ENCODE measurements at places on chromosomes 5 and 9. TPM values are rescaled to one million over a fixed set of nuclear protein-coding genes. Genes with fewer than 3 reads are reported as not detected.

DNA sequence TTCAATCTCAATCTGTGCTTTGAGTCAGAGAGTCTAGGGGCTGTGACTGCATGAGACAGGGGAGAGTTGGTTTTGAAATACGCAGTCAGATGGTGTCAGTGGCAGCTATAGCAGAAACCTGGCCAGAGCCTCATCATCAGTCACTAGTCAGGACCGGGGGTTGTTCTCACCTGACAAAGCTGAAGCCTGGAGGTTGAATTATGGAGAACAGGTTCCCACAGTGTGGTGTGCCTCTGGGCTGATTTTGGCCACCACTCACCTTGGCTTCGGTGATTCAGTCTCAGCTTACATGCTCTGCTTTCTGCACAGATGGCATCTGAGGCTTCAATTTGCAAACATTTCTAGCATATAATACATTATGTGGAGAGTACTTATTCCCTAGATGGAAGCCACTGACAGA, 387.3 kb downstream of the YTHDC2 start:
- no peak for DNase-seq

DNA sequence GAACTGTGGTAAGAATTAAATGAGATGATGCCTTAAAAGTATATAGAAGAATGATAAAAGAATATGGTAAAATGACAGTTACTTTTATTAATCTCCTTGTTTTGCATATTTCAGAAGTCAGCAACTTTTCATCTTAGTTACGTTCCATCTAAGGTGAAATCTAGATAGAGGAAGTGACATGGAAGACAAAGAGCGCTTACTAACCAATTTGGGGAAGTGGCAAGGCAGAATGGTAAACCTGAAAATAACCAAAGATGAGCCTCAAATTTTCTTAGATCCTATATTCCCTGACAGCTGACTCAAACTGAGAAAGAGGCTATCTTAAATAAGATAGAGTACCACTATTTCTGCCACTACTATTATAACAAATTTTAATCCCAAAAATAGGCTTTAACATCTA, 52.5 kb downstream of the FGF10 start:
- DNase-seq, result no peak

The PCDHB2 gene
- total RNA-seq, result 0.13 TPM

DNA sequence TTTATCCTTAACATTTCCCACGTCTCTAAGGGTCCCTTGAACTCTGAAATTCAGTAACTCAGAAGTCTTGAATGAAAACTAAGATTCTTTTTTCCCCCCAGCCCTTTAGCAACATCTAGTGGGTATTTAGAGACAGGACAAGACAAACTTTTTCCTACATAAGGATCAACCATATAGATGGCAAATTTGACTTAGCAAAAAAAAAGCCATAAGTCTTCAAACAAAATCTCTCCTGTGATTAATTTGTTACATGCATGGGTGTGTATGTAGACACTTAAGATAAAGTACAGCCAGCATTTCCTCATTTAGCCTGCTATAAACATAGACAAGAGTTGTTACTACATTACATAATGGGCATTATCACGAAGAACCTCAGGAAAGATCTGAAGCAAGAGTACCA, 29.1 kb upstream of the ANKRD31 start:
- DNase-seq, result no peak

The ZNF169 gene
- 3.4 TPM for total RNA-seq

DNA sequence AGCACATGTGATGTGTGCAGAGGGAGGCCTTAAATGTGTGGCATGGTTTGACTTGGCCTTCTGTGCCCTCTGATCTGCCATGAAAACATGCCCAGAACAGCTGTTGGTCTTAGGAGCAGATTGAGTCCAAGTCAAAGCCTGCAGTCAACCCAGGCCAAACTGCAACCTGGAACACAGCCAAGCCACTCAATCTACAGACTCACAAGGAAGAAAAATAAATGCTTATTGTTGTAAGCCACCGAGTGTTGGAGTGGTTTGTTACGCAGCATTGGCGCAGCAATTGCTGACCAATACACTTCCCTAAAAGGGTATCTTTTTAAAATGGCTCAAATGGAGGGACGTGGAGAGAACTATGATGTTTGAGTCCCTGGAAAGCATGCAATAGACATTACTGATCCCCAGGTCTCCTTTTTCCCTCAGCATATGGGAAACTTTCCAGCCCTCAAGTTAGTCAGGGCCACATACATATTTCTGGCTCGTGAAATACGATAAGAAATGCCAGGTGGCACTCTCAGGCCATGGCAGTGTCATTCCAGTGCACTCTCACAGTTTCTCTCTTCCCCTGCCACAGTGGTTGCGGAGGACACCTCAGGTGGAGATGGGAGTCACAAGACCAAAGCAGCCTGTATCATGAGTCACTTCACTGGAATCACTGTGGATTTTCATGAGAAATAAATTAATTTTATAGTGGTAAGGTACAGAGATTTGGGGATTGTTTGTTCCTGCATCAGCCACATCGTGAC, 168.0 kb upstream of the ZNF618 start:
- DNase-seq, result no peak

The MELK gene
- 0.73 TPM for total RNA-seq

The DRD1 gene
- total RNA-seq, result not detected

DNA sequence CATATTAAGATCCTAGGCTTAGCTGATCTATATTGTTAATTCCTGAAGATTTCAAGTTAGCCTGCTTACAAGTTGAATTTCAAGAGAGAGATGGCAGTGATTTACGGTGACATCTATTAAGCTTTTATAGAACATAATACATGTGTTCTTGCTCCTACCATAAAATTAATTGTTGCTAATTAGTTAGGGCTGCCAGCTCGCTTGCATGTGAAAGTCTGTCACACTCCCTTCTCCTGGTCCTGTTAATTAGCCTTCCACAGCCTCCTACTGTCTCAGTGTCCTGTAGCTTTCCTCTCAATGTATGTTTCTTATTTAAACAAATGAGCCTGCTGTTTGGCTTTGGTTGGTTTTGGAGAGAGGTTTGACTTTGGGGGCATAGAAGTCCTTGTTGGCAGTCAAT, 247.2 kb downstream of the NTRK2 start:
- no peak for DNase-seq

DNA sequence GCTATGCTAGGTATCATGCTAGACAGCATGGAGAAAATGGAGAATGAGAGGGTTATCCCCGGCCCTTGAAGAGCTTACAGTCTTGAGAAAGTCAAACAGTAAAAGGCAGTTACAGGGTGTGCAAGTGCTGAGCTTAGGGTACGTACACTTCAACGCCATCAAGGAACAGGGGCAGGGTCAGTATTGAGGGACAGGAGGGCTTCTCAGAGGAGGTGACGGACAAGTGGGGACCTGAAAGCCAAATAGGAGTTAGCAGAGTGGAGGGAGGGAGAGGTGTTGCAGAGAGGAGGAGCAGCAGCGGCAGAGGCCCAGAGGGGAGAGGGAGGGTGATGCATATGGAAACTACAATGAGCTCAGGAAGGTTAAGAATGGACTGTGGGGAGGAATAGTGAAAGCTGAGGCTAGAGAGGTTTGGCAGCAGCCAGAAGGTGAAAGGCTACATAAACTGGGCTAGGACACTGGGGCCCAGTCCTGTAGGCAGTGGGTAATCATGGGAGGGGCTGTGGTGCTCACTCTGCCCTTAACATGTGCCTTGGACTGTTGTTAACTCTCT, 88.0 kb downstream of the NRG2 start:
- DNase-seq, result no peak

The COMMD10 gene
- 32.5 TPM for total RNA-seq

- no peak for DNase-seq
Observed at GRCh38 chr9:101849102-101849707, 110.8 kb upstream of the GRIN3A start.

The LVRN gene
- total RNA-seq, result not detected

- no peak for DNase-seq
Observed at GRCh38 chr5:159274676-159275075, 11.6 kb downstream of the UBLCP1 start.

- DNase-seq, result no peak
Observed at GRCh38 chr9:22045423-22045822, 36.3 kb upstream of the CDKN2B start.

DNA sequence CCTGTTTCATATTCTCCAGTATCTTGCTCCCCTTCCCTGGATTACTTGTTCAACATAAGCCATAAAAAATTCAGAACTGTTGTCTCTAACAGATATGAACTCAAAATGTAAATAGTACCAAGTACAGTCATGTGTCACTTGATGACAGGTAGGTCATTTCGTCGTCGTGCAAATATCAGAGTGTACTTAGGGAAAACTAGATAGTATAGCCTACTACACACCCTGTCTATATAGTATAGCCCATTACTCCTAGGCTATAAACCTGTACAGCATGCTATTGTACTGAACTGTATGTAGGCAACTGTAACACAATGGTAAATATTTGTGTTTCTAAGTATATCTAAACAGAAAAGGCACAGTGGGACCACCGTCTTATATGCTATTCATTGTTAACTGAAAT, 39.1 kb downstream of the SMIM15 start:
- no peak for DNase-seq

GRCh38 chr9:111056538-111056937, 18.3 kb upstream of the LPAR1 start:
- no peak for DNase-seq

- DNase-seq, result no peak
Observed at GRCh38 chr5:69136293-69136692, 30.7 kb upstream of the CCNB1 start.

GRCh38 chr5:179609834-179610108, 13.7 kb downstream of the HNRNPH1 start:
- no peak for DNase-seq

DNA sequence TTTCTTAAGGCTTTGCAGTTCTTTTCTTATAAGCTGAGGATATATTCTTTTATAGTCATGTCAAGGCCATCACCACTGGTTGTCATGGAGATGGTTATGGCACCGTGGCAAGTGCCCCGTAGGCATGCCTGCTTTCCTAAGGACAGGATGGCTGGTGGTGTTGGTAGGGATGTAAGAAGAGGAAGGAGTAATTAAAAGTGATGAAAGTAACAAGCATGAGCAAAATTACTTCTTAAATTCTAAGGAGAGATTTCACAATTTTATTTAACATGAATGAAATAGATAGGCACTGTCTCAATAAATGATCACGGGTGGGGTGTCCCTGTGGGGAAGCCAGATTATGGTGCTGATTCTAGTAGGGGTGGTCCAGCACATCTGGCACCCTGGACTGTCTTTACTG, 290.2 kb upstream of the KLF4 start:
- no peak for DNase-seq

- DNase-seq, result peak; percentile 44
Observed at GRCh38 chr9:74773886-74774479, 113.7 kb downstream of the TRPM6 start.

DNA sequence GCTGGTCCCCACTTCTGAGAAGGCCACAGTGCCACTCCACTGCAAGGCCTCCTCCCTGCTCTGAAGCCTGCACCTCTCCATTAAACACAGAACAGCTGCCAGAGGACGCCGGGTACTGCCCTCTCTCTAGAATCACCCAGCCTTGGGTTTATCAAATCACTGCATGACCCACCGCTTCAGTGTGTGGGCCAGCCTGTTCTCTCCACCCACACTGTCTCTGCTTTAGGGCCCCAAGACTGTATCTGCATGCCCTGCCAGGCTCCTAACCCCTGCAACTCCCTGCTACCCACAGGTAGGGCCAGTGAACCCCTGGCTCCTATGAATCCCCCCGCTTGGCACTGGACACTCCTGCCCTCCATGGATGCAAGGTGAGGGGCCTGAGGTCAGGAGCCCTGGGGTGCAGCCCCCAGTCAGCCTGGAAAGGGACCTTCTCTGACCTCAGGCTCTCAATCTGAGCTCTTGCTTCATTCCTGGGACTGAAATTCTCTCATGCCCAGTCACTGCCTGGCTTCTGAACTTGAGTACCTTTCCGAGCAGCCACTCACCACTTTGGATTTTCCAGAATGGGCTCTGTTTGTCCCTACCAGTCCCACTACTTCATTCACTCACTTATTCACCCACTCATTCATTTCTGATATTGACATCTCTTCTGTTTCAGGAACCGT, 206.3 kb downstream of the GABBR2 start:
- no peak for DNase-seq

The NTNG2 gene
- total RNA-seq, result 3.6 TPM

The ARID3C gene
- total RNA-seq, result 0.27 TPM

DNA sequence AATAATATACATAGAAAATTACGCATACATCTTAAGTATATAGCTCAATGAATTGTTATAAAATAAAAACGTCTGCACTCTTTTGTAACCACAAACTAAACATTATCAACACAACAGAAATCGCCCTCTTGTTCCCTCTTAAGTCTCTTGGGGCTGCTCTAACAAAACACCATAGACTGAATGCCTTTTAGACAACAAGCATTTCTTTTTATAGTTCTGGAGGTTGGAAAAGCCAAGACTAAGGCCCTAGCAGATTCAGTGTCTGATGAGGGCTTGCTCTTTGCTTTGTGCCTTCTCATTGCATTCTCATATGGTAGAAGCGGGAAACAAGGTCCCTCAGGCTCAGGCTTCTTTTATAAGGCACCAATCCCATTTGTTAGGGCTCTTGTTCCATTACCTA, 4.9 kb upstream of the IFNB1 start:
- DNase-seq, result no peak

The CARTPT gene
- not detected for total RNA-seq

GRCh38 chr9:81113453-81114124, 575.8 kb downstream of the TLE1 start:
- no peak for DNase-seq

DNA sequence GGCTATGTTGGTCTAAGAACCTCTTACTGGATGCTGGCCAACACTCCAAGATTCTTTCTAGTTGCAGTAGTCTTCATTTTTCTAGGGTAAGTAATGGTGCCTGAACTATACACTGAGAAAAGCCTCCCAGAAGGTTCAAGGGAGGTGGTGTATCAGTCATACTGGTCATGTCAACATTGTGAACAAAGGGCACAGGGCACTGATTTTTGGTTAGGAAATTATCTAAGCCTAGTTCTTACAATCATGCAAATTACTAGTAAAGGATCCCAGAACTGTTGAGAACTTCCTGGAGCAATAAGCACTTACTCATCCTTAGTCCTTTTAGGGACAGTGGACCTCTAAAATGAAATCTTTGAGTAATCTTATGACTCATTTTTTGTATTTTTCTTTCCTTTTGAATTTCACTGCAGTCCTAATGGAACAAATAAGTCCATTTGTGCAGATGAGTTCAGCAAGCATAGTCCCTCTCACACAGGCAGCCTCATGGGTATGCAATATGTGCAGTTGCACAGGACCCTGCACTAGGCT, 21.1 kb upstream of the CDC42SE2 start:
- no peak for DNase-seq

DNA sequence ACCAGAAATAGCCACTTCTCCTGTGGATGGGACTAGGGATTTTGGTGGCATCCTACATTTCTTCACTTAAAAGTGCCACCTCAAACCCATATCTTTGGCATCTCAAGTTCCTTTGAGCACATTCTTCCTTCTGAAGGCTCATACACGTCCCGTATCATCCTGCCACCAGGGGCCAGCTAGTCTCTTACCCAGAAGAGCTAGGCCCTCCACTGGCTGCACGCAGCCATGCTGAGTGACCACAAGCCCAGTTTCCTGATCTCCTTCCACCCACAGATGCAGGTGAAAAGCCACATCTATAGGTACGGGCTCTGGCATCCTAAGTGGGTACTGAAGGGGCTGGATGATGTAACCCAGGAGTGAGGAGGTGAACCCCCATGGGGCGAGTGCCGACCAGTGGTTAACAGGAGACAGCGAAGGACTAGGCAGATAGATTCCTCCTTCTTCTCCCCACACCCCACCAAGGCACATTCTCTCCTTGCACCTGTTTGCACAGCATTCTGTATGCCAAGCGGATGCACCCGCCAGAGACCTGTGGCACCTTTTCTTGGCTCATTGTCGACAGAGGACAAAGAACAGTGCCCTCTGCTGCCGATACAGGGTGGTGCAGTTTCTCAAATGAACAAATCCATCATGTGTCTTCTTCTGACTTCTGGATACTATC, 14.4 kb upstream of the SCGB3A1 start:
- peak; percentile 9 for DNase-seq

Measured in T-helper 17 cell (primary cell).